NCI-H1436 treated with DMSO at 0.1 percent for 48 hours (cell line): ENCODE measurements at places on chromosomes 5 and 9.
A peak's percentile ranks its signal among the peaks of the same experiment; 100 is the strongest.

DNA sequence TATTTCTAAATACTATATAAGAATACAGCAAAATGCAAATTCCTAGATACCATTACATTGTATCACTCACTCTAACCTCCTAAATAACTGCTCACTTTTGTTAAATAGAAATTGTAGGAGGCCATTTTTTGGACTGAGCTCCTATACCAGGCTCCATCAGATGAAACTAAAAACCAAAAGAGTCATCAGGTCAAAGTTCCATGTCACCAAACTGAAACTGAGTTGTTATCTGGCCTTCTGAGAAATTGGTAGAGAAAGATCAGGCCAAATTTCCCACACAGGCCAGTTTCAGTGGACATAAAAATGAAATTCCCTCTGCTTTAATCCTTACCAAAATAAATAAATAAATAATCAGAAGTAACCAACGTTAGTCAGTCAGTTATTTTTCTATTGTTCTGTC, 13.8 kb upstream of the SNX2 start:
- DNase-seq: no peak

- DNase-seq: no peak
Measured at GRCh38 chr5:178496214-178496613, 94.0 kb downstream of the COL23A1 start.

DNA sequence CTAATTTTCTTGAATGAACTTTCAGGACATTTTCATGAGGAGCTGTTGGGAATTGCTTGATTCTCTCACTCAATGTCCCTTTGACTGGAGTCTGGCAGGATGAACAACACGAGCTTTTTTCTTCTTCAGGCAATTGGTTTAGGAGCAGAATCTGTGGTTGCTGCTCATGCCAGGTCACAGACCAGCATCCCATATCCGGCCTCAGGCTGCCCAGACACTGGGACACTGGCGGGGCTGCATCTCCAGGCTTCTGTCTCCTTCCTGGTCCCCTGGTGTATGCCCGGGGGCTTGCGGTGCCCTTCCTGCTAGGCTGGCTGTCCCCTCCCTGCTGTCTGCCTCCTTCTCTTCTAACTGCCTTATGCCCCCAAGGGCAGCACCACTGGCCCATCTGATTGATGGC, 311.5 kb upstream of the DAP start:
- DNase-seq: no peak

DNA sequence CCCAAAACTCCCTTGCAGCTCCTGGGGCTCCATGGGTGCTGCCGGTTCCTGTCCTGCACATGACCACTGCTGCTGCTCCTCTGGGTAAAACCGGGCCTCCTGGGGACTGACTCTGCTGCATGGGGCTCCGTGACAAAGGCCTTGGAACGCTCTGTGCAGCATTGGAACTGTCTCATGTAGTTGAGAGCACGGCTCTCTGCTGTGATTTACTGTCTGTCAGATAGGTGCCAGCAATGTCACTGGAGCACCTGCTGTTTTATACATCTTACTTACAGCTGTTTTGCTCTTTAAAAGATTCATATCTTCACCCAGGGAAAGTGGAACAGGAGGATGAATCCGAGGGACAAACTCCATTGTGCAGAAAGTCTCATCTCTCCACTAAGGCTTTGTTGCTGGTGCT, 138.1 kb downstream of the YIPF5 start:
- peak; percentile 70 for DNase-seq

GRCh38 chr5:141121985-141122384, 367 bp downstream of the PCDHB4 start:
- no peak for DNase-seq

DNA sequence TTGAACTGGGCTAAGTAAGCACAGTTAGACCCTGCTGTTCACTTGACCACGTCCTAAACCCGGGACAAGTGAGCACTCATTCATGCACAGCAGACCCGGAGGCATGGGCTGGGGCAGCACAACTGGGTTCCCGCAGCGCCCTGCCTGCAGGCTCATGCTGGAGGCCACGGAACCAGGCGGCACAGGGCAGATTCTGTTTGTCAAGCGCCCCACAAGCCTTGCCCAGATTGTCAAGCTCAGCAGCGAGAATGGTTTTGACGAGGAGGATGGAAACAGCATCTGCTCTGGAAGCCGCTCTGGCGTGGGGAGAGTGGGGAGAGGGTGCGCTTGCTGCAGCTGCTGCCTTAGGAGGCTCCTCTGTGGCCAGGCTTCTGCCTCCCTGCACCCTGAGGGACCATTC, 32.7 kb downstream of the PRRT1B start:
- no peak for DNase-seq

DNA sequence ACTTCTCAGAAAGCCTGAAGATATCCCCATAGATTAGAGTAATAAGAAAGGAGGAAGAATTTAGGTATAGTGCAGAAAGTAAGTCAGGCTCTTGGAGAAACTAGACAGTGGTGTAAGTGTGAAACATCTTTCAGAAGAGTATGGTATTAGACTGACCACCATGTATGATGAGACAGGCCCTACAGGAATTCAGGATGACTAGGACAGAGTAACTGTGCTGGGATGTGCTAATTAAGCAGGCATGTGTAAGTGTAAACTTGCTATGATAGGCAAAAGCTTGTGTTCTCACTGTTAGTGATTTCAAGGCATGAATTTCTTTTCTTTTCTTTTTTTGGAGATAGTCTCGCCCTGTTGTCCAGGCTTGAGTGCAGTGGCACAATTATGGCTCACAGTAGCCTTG, 70.8 kb downstream of the RAB24 start:
- DNase-seq: no peak

DNA sequence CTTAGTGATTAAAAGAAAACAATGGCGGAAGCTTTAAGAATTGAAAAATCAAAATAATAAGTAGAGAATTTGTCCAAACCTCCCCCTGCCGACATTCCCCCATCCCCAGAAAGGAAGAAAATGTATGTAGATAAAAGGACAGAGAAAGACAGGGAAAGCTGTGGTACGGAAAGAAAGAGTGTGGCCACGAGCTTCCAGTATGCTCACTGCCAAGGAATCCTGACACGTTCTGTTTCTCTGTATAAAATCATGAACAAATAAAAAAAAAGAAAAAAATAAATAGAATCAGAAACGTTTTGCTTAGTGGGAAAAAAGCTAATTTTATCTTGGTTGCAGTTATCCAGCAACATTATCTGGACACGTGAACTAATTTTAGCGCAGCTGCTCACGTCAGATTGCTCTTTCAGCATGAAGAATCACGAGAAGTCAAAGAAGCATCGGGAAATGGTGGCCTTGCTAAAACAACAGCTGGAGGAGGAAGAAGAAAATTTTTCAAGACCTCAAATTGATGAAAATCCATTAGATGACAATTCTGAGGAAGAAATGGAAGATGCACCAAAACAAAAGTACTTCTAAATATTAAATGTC, 15.2 kb downstream of the DNAJC21 start:
- no peak for DNase-seq

GRCh38 chr9:82126256-82126655, 137.7 kb downstream of the SPATA31D1 start:
- DNase-seq: no peak

DNA sequence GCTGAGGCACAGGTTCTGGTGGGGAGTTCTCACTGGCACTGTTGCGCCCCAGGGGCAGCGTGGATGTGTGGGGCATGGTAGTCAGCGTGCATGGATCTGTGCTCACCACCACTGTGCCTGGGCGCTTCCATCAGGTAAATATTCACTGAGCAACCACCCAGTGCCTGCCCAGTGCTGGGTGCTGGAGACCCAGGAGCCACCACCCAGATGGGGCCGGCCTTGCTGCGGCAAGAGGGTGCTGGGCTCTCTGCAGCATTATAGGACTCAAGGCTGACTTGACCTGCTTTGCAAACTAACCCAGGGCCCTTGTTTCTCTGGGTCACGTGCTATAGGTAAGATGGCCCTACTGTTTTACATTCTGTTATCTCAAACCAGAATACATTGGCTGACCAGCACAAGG, 60.5 kb downstream of the DAP start:
- DNase-seq: no peak

GRCh38 chr9:28105001-28105400, 531.7 kb upstream of the C9orf72 start:
- DNase-seq: no peak
